Activated CD4-positive, CD25-positive, alpha-beta regulatory T cell (primary cell): ENCODE measurements at places on chromosomes 1 and 21.

GRCh38 chr1:26999440-26999987 lies 6.0 kb downstream of the TRNP1 start:
- DNase-seq = no peak

DNA sequence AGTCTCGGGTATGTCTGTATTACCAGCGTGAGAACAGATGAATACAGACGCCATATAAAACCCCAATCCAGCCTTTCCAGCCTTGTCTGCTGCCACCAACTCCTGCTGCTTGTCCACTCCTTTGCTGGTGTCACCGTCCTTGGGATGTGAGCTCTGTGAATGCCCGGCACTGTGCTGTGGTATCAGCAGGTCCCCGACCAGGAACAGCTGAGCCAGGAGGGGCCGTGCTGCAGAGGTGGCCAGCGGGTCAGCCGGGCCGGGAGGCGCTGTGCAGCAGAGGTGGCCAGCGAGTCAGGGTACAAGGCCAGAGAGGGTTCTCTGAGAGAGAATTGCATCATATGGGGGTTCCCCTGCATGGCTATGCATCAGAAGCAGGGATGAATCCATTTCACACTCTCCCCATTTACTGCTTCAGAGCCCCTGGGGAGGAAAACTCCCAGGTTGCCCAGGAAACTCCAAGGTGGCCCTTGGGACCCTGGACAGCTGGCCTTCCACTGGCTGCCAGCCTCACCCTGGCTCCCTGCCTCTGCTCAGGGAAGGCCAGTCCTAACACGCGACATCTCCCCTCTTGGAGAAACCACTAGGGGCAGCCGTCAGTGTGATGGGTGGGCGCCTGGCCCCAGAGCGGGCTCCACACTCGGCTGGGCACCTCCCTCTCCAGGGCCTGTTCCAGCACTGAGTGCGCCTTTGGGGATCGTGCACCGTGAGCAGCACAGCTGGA lies 122.4 kb upstream of the COL6A1 start:
- DNase-seq = no peak

DNA sequence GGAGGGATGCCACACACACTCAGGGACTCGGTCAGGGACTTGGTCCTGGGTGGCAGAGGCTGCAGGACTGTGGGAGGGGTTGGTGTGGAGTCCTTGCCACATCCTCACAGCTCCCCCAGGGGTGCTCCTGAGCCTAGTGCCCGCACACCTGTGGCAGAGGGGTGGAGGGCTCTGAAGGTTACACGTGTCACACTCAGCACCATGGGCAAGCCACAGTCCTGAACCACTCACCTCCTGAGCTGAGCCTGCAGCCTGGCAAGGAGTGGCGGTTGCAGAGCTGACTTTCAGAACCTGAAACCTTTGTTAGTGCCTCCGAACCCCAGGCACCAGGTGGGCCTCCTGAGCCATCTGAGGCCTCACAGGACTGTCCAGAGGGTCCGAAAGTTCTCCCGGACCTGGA lies 249.2 kb upstream of the C1orf174 start:
- DNase-seq = no peak

- no peak for DNase-seq
Observed at GRCh38 chr1:212473729-212474128, 41.0 kb downstream of the NENF start.

GRCh38 chr1:180912211-180912800 lies 391 bp upstream of the KIAA1614 start:
- DNase-seq = no peak

DNA sequence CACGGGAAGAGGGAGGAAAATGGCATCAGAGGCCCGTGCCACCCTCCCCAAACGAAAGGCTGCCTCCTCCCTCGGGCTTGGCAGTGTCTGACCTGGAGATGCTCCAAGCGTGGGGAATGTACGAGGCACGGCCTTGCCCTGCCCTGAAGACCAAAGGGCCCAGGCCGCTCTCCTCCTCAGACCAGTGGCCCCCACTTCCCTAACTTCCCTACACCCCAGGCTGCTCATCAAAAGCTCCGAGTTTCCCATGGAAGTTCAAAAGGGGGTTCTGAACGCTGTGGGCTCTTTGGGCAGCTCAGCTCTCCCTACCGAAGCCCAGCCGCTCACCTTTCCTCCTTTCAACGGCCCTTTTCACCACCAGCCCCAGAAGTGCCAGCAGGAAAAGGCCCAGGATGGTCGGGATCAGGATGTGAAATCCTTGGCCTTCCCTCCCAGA lies 11.8 kb downstream of the FCMR start:
- DNase-seq = no peak

- no peak for DNase-seq
Observed at GRCh38 chr1:76463278-76463677, 388.7 kb downstream of the ST6GALNAC3 start.

GRCh38 chr1:233389169-233389568 lies 61.6 kb downstream of the MAP3K21 start:
- DNase-seq = no peak

DNA sequence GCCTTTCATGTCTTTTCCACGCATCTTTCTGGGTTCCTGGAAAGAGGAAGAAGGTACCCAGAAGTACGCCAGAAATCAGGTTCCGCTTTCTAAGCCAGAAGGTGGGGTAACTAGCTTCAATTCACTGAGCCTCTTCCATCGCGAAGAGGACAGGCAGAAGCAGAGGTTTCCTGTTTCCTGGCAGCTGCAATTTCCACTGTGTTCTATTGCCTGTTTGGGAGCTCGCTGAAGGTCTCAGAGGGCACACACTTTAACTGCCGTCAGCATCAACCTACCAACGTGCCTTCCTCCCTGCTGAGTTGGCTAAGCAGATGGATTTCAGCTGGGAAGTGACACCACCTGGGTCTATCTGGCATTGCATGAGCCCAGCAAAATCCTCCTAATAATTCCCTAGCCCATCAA lies 10.0 kb downstream of the NCF2 start:
- DNase-seq = no peak

GRCh38 chr1:241782396-241782795 lies 65.6 kb upstream of the EXO1 start:
- DNase-seq = no peak

- no peak for DNase-seq
Observed at GRCh38 chr1:78377356-78377928, 113.3 kb upstream of the PTGFR start.

GRCh38 chr1:224747578-224747977 lies 131.5 kb downstream of the CNIH3 start:
- no peak for DNase-seq

DNA sequence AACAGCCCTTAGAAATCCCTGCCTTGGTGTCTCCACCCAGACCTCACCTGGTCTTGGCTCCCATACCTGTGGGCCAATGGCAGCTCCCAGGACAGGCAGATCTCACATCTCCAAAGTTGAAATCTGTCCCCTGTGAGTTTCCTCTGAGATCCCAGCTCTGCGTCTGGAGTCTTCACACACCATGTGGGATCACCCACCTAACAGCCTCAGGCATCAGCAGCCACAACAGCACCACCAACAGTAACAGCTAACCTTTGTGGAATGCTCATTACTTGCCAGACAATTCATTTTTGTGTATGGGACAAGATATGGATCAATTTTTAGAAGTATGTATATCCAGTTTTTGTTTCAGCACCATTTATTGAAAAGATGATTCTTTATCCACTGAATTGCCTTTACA lies 523.2 kb downstream of the MATN1 start:
- DNase-seq = no peak
